Neural crest cell (in vitro differentiated cells): ENCODE measurements at places on chromosomes 16 and 17. TPM values are rescaled to one million over a fixed set of nuclear protein-coding genes. Genes with fewer than 3 reads are reported as not detected.

DNA sequence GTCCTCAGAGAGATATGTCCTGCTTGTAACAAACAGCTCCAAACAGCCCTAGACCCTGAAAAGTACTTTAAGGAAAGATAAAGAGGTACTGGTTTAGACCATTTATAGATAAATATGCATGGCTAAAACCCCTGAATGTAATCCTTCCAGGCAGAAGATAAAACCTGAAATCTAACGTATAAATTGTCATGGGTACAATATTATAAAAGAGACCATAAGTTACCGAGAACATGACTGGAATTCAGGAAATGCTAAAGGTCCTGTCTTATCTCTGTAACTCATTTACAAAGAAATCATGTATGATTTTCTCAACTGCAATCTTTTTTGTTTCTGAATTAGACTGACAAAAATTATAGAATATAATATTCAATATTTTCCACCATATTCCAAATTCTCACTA is 9.2 kb upstream of the KANSL1 start:
- H3K4me3 ChIP-seq: no peak overlapping the region
- no peak overlapping the region for H3K27ac ChIP-seq
- peaks cover 3% of the 10 kb centered on the region for H3K4me1 ChIP-seq

DNA sequence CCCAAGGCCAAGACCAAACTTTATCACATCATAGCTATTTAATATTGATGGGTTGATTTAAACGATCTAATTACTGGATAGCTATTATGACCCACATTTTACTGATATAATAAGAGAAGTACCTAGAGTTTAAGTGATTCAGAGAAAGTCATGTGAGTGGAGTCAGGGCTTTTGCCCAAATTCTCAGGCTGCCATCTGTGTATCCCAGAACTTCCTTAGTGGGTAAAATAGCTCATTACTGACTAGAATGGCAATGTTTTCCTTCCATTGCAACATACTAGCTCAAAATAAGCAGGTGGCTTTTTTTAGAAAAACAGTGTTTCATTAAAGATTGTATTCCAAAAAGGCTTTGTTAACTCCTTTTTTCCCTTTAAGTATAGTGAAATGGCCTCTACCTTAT is 113.9 kb upstream of the MAF start:
- no peaks in the 10 kb centered on the region for H3K36me3 ChIP-seq
- H3K27me3 ChIP-seq: no peaks in the 10 kb centered on the region
- H3K4me1 ChIP-seq: no peaks in the 10 kb centered on the region
- no peak overlapping the region for H3K27ac ChIP-seq
- DNase-seq: no peak
- no peak overlapping the region for H3K4me3 ChIP-seq

DNA sequence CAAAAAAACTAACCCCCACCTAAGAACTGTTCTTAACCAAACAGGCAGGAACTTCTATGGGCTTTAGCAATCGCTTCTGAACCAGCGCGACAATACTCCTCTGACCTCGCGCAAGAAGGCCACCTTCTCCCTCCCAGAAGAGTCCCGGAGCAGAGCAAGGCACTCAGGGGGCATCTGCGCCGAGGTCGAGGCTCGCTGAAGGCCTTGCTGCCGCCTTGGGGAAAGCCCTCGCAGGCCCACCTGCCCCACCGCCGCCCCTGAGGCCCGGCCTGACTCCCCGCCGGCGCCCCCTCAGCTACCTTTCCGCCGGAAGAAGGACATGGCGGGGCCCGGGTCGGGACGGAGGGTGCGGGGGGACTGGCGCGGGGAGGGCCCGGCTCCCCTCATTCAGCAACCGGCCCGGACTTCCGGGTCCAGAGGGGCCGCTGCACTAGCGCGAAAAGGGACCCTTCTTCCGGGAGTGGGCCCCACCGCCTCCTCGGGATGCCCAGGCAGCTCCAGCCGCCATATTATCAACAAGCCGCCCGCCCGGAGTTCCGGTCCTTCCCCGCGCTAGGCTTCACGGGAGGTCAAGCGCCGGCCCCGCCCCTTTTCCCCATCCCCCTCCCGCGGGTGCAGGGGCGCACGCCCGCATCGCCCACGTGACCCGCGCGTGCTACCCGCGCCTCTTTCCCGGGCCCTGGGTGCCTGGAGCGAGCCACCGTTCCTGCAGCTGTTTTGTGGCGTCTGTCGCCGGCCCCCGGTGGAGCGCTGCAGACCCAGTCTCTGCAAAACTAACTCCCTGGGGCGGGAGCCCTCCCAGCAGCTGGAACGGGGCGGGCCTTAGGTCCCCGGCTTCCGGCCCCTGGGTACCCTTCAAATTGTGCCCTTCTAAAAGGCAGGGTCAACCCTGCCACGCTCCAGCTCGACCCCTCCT is at the start of gene AKAP10:
TSS of gene AKAP10 (minus strand) at position 536 of the 916 bp plus-strand sequence. CDS start at position 387, 149 bp downstream.
- H3K27ac ChIP-seq: peak within 1 kb of the TSS; percentile 93
- H3K36me3 ChIP-seq: peaks cover 7% of the 10 kb centered on the region
- H3K4me1 ChIP-seq: peaks cover 24% of the 10 kb centered on the region
- peak; percentile 96 for DNase-seq
- no peaks in the 10 kb centered on the region for H3K27me3 ChIP-seq

DNA sequence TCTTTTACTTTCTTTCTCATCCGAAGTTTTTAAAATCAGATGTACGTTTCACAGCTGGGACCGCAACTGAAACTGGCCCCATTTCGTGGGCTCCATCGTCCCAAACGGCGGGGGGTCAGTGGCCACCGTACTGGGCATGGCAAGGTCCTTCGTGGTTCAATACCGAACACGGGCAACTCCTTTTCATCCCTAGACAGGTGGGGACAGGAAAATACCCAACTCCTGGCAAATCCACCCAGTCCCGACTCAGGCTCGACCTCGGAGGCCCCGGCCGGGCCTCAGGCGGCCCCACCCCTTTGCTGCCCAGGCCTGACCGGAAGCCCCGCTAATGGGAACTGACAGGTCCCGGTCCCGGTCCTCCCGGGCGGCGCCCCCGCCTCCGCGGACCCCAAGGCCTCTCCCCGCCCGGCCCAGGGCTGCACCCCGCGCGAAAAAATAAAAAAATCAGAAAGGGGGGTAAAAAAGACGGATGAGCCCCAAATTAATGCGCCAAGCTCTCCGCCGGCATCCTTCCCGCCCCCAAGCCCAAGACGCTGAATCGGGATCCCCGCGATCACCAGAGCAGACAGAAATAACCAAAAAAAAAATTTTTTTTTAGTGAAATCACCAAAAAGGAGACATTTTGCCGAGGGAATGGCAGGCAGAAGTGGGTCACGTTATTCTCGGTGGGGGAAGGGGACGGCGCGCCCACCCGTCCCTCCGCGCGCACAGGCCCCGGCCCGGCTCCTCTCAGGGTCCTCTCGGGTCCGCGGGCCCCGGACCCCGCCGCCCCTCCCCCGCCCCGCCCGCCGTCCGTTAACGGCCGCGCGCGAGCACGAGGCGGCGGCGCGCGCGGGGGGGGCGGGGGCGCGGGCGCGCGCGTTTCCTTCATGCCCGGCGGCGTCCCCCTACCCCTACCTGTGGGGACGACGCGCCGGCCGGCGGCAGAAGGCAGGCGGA is 562 bp downstream of the ZC3H7A start:
- peak; percentile 41 for DNase-seq
- peaks cover 73% of the 10 kb centered on the region for H3K4me1 ChIP-seq
- peaks cover 4% of the 10 kb centered on the region for H3K36me3 ChIP-seq
- H3K4me3 ChIP-seq: peak overlapping the region; percentile 95

DNA sequence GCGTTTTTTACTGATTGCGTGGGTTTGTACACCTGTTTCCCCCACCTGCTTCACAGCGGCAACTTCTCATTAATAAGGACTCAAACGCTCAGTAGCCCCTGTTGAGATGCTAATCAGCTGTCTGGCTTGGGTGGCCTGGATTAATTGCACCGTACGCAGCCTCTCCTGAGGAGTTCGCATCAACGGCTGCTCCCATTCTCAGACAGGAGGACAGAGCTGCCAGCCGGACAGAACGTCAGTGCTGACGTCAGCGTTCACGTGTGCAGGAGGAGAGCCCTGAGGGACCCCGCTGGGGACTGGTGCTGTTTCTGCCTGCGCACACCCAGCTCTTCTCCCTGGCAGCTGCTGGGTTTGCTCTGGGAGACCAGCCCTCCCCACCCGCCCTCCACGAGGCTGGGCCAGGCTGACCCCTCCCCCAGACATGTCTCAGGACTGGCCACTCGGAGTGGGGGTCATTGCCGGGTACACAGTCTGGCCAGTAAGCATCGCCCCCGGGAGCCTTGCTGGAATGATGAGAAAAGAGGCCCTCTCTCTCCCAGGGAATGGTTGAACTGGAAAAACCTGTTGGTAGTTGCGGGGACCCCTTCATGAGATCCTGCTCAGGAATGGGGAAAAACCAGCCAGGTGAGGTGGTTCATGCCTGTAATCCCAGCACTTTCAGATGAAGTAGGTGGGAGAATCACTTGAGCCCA is 5.7 kb upstream of the BANP start:
- no peaks in the 10 kb centered on the region for H3K36me3 ChIP-seq
- no peak for DNase-seq
- peaks cover under 1% of the 10 kb centered on the region for H3K4me1 ChIP-seq

DNA sequence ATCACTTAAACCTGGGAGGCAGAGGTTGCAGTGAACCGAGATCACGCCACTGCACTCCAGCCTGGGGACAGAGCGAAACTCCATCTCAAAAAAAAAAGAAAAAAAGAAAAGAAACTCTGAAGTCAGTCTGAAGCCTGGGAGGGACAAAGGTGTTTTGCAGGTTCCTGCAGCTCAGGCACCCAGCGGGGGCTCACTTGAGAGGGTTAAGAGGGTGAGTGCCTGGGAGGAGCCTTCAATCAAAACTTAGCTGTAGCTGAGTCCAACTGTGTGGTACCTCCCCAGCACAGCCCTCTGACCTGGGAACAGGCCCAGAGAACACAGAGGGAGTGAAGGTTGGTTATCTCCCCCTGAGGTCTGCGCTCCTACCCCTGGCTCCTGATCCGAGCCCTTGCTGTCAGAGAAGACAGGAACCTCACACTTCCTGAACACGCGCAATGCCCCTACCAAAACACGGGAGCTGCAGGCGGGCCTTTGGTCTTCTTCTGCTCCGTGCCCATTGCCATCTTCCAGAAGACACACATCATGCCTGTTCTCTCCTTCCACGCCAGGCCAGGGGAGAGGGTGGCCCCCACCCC is 20.4 kb upstream of the ZC3H18 start:
- H3K4me1 ChIP-seq: peaks cover 5% of the 10 kb centered on the region
- no peak overlapping the region for H3K27ac ChIP-seq
- no peaks in the 10 kb centered on the region for H3K36me3 ChIP-seq
- H3K4me3 ChIP-seq: no peak overlapping the region
- no peak for DNase-seq

GRCh38 chr16:30965436-30965835 is 7.9 kb downstream of the SETD1A start:
- no peaks in the 10 kb centered on the region for H3K4me1 ChIP-seq
- no peak overlapping the region for H3K27ac ChIP-seq
- H3K27me3 ChIP-seq: no peaks in the 10 kb centered on the region
- no peak overlapping the region for H3K4me3 ChIP-seq
- no peak for DNase-seq

DNA sequence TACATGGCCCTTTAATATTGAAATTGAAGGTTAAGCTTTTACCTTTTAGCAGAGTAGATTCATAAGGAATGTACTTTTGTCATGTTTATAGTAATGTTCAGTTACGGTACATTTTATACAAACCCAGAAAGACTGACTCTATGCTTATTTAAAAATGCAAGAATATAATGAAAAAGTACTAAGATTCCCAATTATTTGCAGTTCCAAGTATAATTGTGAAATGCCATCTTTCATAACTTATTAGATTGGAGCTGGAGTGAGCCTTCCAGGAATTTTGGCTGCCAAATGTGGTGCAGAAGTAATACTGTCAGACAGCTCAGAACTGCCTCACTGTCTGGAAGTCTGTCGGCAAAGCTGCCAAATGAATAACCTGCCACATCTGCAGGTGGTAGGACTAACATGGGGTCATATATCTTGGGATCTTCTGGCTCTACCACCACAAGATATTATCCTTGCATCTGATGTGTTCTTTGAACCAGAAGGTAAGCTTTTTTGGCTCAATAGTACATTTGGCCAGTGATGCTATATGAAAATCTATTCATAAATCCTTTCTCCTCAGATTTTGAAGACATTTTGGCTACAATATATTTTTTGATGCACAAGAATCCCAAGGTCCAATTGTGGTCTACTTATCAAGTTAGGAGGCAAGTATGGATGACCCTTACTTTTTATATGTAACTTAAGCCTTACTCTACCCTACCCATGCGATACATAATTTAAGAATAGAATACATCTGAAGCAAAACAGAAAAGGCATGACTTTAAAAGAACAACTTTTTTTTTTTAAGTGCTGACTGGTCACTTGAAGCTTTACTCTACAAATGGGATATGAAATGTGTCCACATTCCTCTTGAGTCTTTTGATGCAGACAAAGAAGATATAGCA is 4.2 kb downstream of the SRSF2 start:
- no peak for DNase-seq
- H3K27me3 ChIP-seq: peaks cover 5% of the 10 kb centered on the region
- peaks cover 46% of the 10 kb centered on the region for H3K4me1 ChIP-seq
- peaks cover 35% of the 10 kb centered on the region for H3K36me3 ChIP-seq

- H3K36me3 ChIP-seq: no peaks in the 10 kb centered on the region
- H3K4me3 ChIP-seq: no peak overlapping the region
- no peak for DNase-seq
- no peaks in the 10 kb centered on the region for H3K4me1 ChIP-seq
Observed at GRCh38 chr17:12644623-12645022, 21.1 kb upstream of the MYOCD start.

DNA sequence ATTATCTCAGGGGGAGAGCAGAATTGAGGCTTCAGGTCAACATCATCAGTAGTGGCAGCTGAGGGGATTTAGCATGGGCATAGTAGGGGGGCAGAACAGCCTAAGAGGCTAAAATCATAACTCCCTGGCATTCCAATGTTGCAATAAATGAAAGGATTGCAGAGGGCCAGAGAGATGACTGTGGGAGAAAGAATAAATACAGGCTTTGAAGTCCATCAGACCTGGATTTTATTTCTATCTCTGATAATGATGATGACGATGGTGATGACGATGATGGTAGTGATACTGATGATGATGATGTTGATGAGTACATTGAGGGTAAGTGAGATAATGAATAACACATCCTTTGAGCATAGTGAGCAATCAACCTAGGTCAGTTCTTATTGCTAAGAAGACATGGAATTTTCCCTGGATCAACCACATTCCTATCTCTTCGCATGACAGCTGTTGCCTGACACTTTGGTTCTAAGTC is 107.4 kb upstream of the CDH11 start:
- no peak overlapping the region for H3K27ac ChIP-seq
- no peak for DNase-seq
- no peak overlapping the region for H3K4me3 ChIP-seq
- peaks cover 3% of the 10 kb centered on the region for H3K36me3 ChIP-seq
- peaks cover 36% of the 10 kb centered on the region for H3K27me3 ChIP-seq

- H3K4me3 ChIP-seq: no peak overlapping the region
- peaks cover 19% of the 10 kb centered on the region for H3K27me3 ChIP-seq
- H3K4me1 ChIP-seq: peaks cover 7% of the 10 kb centered on the region
- no peak overlapping the region for H3K27ac ChIP-seq
- no peak for DNase-seq
Observed at GRCh38 chr16:83802135-83802534, 5.6 kb upstream of the HSBP1 start.

GOSR2 gene
- total RNA-seq: 46.1 and 52.8 TPM in 2 replicates

KRT9 gene
- not detected in 2 replicates for total RNA-seq

EVI2B gene
- not detected in 2 replicates for total RNA-seq

CFAP97D1 gene
- total RNA-seq: not detected in 2 replicates

GPRC5C gene
- total RNA-seq: 3.1 and 4.6 TPM in 2 replicates

OR3A1 gene
- not detected in 2 replicates for total RNA-seq

C17orf50 gene
- total RNA-seq: 0.23 TPM in 1 of 2 replicates, not detected in the other

TBC1D3 gene
- not detected in 2 replicates for total RNA-seq

SLC2A4 gene
- 5.8 and 6.1 TPM in 2 replicates for total RNA-seq

ALDH3A1 gene
- 0.64 TPM in 1 of 2 replicates, not detected in the other for total RNA-seq
